Panc1 (cell line): ENCODE measurements at places on chromosomes 16 and 17. TPM values are rescaled to one million over a fixed set of nuclear protein-coding genes. Genes with fewer than 3 reads are reported as not detected.

Gene CXCL16
- total RNA-seq, result 5.3 TPM

Gene CA5A
- total RNA-seq, result not detected

Gene SPATA20
- total RNA-seq, result 82.2 TPM

Gene ZFP1
- 10.0 TPM for total RNA-seq

Gene KRTAP9-6
- total RNA-seq, result not detected

DNA sequence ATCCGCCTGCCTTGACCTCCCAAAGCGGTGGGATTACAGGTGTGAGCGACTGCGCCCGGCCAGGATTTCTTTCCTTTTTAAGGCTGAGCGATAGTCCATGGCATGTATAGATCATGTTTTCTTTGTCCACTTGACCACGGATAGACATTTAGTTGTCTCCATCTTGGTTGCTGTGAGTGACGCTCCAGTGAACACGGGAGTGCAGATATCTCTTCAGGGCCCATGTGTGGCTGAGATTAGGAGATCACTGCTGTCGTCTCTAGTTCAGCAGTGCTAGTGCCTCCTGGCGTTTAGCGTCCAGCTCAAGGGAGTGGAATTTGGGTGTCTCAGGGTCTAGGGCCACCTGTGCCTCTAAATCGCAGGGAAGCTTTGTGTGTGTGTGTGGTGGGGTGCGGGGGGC is 41.5 kb downstream of the ABCC1 start:
- DNase-seq, result no peak

DNA sequence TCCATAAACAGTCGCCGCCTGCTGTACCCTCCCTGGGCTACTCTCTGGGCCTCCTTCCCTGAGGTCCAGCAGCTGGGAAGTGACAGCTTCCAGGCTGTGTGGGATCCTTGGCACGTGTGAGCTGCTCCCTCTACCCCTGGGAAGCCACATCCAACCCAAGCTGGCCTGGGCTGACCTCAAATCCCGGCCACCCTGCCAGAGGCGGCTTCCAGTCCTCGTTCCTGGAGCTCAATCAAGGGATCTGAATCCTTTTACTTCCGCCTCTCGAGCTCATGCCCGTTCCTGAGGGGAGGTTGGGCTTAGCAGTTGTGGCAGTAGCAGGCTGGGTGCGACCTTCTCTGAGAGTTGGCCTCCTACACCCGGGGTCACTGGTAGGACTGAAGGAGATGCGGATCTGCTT is 82.5 kb downstream of the NETO2 start:
- DNase-seq, result no peak

DNA sequence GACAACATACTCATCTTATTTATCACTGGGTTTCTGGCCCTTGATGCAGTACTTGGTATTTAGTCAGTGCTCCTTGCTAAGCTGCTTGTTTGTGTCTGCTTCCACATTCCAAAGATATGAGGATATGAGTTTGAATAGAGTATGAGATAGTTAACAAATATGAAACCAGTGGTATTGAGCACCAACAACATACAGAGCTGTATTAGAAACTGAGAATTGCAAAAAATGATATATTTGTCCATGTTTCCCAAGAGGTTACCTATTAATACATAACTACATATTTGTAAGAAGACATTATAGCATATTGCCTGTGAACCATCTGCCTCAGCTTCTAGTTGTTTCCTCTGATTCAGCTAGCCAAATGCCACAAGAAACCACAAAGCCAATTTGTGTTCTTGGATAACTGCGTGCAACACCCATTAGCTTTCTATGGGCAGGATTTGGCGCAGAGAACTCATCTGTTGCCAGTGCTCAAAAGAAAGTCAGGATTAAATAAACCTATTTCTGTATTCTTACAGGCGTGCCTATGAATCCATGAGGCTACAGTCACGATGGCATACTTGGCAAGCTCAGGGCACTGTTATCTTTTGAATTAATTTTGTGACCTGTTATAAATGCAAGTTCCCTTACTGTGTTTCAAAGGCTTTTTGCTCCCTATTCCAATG is 194.4 kb downstream of the MAP2K6 start:
- no peak for DNase-seq

DNA sequence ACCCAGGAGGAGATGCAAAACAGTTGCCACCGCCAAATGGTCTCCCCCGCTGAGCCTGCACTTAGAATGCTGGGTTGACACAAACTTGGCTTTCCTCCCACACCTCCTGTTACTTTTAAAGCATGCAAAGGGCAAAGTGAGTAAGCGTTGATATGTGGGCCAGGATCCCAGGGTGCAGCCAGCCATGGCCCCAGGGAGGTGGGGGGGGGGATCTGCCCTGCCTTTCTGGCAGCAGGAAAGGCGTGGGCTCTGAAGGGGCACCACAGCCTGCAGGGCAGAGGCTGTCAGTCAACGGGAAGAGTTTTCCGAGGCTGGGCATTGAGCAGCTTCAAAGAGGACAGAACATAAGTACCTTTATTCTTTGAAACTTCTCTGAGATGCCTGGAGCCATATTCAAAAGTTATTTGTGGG is 142.3 kb downstream of the ABCC12 start:
- no peak for DNase-seq

- DNase-seq, result no peak
Observed at GRCh38 chr17:34307110-34307509, 12.1 kb upstream of the CCL8 start.

DNA sequence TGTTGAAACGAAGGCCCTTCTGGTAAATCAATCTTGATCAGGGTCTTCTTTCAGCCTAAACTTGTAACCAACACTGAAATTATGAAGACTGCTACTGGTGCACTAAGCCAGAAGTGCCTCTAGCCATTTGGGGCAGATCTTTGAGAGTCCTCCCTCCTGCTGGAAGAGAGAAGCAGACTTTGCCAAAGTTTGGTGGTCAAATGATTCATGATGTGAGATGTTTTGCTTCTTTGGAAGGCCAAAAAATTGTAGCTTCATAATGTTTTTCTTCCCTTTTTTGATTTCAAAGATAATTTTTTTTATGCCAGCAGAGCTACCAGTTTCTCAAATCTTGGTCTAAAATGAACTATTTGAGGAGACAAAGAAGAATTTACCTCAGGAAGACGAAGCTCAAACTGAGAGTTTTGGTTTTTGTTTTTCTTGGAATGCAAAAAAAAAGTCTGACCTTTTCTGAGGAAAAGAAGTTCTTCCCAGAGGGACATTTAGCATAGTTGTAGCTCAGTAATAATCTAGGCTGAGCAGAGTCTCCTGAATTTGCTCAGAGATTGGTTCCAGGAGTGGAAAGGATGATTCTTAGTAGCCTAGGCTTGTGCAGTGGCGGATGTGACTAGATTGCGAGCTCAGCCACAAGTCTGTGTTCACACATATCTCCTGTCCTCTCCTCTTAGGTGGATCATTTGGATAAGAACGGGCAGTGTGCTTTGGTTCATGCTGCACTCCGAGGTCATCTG is 50.9 kb downstream of the CYB561 start:
- DNase-seq, result no peak

DNA sequence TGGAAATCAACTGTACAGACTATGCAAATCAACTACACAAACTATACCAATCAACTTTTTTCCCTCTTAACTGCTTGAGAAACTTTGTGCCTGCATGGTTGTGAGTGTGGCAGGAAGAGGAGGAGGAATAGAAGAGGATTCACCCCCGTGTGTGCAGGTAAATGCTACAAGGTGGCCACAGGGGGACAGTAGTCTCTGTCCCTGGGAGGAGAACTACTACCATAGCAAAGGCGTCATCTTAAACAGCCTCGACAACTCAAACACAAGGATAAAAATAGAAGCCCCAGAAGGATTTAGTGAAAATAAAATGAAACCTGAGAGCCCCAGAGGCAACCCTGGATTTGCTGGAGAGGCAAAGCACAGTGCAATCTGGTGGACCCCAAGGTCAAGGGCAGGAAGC is 199.5 kb upstream of the DYNLRB2 start:
- DNase-seq, result no peak

DNA sequence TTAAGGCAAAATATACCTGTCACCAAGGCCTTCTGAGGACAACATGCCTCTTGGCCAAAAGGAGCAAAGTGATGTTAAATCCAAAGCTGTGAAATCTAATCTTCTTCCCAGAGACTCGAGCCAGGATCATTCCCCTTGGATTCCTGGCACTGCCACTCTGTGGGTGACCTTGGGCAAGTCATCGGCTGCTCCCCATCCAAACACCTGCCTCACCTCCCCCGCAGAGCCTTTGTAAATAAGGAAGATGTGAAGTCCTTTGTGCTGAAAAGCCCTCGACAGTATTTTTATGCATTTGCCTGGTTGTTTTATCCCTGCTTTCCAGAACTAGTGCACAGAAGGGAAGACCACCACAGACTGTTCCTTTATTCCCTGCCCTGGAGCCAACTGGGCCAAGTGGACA is 5.4 kb upstream of the CEP295NL start:
- no peak for DNase-seq

DNA sequence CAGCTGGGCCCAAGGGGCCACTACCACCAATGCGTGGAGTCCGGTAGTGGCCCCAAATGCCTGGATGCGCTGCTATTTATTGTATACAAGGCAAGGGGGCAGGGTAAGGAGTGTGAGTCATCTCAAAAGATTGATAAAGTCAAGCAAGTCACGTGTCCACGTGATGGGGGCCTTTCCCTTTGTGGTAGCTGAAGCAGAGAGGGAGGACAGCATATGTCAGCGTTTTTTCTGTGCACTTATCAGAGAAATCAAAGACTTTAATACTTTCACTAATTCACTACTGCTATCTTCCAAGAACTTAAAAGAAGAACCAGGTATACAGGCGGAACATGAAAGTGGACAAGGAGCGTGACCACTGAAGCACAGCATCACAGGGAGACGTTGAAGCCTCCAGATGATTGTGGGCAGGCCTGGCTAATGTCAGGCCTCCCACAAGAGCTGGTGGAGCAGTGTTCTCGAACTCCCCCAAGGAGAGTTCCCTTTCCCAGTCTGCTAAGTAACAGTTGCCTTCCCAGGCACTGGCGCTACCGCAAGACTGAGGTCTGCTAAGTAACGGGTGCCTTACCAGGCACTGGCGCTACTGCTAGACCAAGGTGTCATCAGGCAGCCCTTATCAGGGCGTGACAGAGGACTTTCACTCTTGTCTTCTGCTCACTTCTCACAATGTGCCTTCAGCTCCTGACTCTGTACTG is 10.8 kb upstream of the ASB16 start:
- no peak for DNase-seq

DNA sequence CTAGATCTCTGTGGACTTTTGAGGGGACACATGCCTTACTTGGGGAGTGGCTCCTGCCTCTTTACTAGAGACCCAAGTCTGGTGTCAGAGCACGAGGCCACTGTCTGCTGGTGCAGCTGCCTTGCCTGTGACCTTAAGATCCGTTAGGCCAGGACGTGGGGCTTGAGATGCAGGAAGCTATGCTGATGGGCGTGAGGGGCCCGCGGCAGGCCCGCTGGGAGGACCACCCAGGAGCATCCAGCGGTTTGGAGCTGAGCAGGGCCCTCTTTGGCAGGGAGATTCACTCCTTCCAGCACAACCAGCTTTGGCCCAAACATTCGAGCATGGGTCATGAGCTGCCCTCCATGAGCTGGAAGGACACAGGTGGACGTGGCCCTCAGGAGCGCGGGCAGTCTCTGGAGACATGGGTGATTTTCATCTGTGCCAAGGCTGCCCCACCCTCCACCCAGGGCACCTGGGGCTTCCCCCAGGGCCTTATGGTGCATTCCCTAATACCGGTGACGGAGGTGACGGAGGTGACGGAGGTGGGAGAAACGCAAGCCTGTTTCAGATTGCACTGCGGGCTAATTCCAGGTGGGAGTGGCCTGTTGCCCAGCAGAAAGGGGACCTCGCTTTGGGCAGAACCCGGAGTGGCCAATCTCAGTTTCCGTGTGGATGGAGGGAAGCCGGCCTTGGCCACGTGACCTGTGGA is 12.7 kb downstream of the LGALS3BP start:
- DNase-seq, result no peak

DNA sequence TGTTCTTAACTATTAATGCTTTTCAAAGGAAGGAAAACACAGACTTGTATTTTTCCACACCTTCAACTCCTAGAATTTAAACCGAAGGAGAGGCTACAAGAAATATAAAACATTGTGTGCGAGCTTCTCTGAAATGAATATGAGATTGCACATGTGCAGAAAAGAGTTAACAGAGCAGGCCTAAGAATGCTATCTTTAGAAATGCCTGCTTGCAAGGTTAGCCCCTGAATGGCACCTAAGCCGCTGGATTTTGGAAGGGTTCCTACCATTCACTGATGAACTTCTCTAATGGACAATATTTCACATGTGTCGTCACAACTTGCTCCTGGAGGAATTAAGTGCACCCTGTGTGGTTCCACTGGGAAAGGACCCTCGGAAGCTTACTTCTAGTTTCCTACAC is 69.3 kb downstream of the FBXL20 start:
- no peak for DNase-seq

- DNase-seq, result no peak
Observed at GRCh38 chr16:23394141-23394831, 58.7 kb downstream of the COG7 start.

GRCh38 chr16:67967958-67968399 is 458 bp downstream of the SLC12A4 start:
- DNase-seq, result no peak

GRCh38 chr17:13694934-13695333 is 93.2 kb upstream of the HS3ST3A1 start:
- DNase-seq, result no peak

- no peak for DNase-seq
Observed at GRCh38 chr17:57902800-57903759, 52.1 kb downstream of the CUEDC1 start.
